Midbrain (tissue), 1 donor: ENCODE measurements at places on chromosomes 1 and 21.

GRCh38 chr21:46061063-46061462 is 36.8 kb upstream of the COL6A2 start:
- no peak for DNase-seq

DNA sequence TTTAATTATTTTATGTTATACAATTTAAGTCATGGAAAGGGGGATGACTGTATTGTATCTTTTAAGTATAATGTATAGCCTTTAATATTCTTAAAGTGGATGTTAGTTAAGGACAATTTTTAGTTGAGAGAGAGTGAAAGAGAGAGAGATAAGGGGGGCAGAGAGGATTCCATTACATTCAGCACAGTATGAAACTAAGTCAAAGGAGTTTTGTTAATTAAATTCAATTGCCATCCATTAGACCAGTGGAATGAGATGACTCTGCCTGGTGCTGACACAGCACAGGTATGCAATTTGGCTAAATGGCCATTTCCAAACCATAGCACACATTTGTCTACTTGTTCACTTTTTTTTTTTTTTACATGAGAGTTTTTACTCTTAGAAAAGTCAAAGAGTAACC is 27.5 kb downstream of the NFIA start:
- no peak for DNase-seq

DNA sequence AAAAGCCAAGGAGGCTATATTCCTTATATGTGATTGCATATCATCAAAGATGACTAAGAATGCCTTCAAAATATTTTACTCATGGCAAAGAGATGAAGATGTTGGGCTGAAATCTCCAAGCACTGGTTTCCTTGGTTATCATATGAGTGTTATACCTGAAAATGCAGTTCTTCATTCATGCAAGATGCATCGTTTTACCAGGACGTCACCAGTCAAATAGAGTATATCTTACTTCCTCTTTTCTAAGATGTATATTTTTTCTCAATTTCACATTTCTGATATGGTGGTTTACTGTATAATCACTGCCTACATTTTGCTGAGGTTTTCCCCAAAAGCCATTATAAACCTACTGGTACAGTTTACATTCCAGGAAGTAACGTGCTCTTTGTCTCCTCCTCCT is 1085.7 kb downstream of the NCAM2 start:
- no peak for DNase-seq

GRCh38 chr1:154272999-154273563 is 652 bp downstream of the HAX1 start:
- DNase-seq = no peak

GRCh38 chr1:17370618-17371017 is 1.4 kb upstream of the PADI6 start:
- no peak for DNase-seq

- no peak for DNase-seq
Observed at GRCh38 chr1:38640371-38640770, 219.2 kb downstream of the RRAGC start.

DNA sequence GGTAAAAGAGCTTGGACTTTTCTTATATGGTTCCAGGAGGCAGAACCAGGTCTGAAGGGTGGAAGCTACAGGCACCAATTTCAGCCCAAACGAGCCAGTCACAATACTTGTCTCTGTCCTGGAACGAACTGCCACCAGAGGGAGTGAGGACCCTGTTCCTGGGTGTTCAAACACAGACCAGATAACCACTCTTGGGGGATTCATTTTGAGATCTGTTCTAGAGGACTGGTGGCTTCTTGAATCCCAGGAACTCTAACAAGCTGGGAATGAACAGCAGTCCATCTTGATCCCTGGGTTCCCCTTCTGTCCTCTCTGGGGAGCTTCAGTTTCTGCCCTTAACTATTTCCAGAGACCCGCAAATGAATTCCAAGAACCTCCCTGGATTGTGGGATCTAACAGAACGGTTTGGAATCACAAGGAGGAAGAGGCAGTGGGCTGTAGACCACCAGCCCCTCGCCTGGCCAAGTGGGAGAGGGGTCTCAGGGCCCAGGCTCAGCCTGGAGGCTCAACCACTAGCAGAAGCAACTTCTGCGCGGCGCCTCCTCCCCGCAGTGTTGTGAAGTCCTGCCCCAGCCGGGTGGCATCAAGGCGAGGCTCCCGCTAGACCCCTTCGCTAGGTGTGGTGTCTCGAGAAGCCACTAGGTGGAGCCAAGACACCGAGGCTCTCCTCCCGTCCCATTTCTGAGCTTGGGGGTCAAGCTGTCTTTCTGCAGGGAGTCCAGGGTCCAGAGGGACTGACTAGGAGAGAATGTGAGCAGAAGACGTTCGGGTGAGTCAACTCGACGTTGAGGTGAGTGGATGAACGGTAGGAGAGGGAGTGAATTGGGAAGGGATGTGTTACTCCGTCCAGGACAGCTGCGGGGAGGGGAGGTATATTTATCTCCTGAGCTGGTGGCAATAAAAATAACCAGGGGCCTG is 12.1 kb upstream of the NES start:
- peak; percentile 58 for DNase-seq

DNA sequence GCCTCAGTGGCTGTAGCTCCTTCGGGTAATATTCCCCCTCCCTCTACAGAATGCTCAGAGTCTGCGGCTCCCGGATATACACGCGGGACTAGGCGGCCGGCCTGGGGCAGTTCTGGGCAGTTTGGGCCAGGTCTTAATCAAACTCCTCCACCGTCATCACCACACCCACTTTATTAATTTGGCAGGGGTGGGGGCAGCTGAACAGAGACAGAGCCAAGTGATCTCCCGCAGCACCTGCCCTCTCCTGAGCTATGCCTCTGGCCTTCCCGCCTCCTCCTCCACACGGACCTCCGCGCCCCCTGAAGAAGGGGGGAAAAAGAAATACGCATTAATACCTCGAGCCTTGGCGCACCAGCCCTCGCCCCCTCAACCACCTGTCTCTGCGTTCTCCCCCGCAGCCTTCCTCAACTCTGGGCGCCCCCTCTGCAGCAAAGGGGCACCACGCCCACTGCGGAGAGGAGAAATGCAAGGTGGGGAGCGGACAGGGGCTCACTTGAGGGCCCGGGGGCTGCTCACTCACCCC is 42.6 kb downstream of the CD34 start:
- DNase-seq = no peak

GRCh38 chr1:6967431-6968111 is 182.3 kb downstream of the CAMTA1 start:
- DNase-seq = no peak

- no peak for DNase-seq
Observed at GRCh38 chr21:42057851-42058437, 13.2 kb upstream of the UMODL1 start.

DNA sequence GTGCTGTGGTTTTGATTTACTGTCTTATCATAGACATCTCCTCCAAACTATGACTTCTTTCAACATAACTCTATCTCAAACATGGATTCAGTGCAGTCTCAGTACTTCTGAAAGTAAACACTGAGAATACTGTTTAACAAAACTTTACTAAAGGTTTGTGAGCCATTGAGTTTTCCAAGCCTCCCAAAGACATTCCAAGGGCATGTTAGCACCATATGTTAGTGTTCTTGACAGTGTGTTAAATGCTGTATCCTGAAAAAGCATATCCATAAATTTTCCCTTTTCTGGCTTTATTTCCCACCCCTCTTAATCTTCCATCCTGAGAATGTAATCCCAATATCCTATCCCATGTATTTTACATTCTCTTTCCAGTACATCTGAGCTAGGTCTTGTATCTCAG is 446.8 kb upstream of the CXADR start:
- DNase-seq = no peak

DNA sequence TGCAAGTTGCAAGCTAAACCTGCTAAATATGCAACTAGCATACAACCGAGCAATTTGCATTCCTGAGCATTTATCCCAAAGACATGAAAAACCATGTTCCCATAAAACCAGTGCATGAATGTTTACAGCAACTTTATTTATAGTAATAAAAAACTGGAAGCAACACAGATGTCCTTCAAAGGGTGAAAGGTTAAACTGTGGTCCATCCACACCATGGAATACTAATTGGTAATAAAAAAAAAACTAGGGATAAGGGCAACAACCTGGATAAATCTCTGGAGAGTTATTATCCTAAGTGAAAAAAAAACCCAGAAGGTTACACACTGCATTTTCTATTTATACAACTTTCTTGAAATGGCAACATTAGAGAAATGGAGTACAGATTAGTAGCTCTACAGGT is 474.1 kb downstream of the SMYD3 start:
- DNase-seq = no peak

DNA sequence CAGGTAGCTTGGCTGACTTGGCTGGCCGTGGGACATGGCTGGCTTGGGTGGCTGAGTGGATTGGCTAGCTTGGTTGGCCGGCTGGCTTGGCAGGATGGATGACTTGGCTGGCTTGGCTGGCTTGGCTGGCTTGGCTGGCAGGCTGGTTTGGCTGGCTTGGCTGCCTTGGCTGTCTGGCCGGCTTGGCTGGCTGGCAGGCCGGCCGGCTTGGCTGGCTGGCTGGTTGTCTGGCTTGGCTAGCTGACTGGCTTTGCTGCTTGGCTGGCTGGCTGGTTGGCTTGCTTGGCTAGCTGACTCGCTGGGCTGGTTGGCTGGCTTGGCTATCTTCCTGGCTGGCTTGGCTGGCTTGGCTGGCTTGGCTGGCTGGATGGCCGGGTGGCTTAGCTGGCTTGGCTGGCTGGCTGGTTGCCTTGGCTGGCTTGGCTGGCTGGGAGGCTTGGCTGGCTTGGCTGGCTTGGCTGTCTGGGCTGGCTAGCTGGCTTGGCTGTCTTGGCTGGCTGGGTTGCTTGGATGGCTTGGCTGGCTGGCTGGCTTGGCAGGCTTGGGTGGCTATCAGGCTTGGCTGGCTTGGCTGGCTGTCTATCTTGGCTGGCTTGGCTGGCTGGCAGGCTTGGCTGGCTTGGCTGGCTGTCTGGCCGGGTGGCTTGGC is 129.7 kb upstream of the FAM72C start:
- DNase-seq = no peak

- DNase-seq = no peak
Observed at GRCh38 chr1:230730977-230731376, 16.2 kb upstream of the CAPN9 start.

- no peak for DNase-seq
Observed at GRCh38 chr21:41932191-41932575, 21.6 kb downstream of the C2CD2 start.

GRCh38 chr21:41966041-41966833 is 12.4 kb upstream of the C2CD2 start:
- DNase-seq = no peak

- DNase-seq = no peak
Observed at GRCh38 chr1:21184276-21184675, 7.6 kb upstream of the EIF4G3 start.

- peak; percentile 29 for DNase-seq
Observed at GRCh38 chr1:193658691-193659090, 472.3 kb upstream of the B3GALT2 start.

- DNase-seq = no peak
Observed at GRCh38 chr1:184930232-184930631, 44.1 kb downstream of the NIBAN1 start.

DNA sequence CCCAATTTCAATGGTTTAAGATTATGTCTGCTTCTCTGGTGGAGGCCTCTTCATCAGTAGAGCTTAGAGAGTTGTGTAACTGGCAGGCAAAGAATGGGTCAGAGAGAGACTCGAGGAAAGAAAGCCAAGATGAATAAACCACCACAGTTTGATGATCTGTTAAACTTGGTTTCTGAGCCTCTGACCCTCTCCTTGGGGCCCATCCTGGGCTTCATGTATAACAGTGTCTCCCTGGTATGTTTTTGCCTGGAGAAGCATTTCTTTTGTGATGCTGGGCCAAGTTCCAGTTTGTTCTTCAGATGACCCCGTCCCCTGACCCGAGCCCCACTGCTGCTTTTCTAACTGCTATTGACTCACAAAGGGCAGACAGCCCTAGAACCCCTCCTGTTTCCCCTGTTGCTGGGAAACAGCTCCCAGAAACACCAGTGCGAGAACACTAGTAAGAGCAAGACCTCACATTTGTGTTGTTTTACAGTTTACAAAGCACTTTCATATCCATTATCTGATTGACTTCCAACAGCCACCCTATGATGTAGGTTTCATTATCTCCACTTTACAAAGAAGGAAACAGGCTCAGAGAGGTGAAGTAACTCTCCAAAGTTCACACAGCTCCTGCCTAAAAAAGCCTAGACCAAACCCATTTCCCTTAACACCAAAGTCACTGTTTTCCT is 9.0 kb downstream of the CD2 start:
- DNase-seq = no peak

- no peak for DNase-seq
Observed at GRCh38 chr21:46352164-46352515, 28.2 kb downstream of the PCNT start.

DNA sequence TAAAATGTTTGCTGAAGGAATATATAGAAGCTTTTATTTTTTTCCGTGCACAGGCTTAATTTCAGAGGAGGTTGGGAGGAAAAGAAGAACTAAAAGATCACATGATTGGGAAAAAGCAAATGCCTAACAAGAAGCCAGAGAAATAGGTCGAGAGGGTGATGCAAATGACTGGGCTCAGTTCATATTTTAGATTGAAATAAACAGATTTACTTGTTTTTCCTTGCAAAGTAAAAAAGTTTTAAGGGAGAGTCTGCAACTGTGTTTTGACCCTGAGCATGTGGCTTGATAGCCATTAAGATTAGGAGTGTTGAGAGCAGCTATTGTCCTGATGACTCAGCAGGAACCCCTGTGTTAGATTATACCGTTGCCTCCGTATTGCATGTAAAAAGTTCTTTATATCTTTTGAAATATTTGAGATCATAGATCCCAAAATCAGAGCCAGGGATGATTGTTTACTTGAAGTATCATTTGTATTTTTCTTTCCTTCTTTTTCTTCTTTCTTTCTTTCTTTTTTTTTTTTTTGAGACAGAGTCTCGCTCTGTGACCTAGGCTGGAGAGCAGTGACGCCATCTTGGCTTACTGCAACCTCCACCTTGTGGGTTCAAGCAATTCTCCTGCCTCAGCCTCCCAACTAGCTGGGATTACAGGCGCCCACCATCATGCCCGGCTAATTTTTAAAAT is 20.2 kb downstream of the CLIC4 start:
- no peak for DNase-seq

DNA sequence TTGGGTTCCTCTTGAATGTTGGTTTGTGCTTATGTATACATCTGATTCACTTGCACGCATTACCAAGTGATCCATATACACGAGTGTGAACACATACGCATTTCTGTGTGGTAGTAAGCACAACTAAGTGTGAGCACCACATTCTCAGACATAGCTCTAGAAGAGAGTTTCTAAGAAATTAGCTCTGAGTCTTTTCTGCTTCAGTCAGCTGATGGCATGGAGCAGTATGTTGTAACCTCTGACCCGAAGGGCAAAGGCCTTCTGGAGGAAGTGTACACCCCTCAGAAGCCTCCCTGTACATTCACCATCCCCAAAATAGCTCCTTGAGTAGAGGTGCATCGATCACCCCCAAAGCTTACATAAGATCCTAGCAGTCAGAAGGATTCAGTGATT is 183.7 kb downstream of the KIF26B start:
- no peak for DNase-seq

- peak; percentile 58 for DNase-seq
Observed at GRCh38 chr1:19704247-19705113, 39.8 kb downstream of the HTR6 start.

- DNase-seq = no peak
Observed at GRCh38 chr1:18001725-18002124, 105.9 kb upstream of the IGSF21 start.

GRCh38 chr1:6860401-6860800 is 75.1 kb downstream of the CAMTA1 start:
- DNase-seq = no peak
